ENCODE measurements at places on chromosomes 3 and 15.

- no peak for DNase-seq
These were observed 571.7 kb downstream of the GRM7 start for GRCh38 chr3:7432610-7433009.

- DNase-seq, result no peak
These were observed 17.4 kb upstream of the SLC25A36 start for GRCh38 chr3:140924097-140924873.

DNA sequence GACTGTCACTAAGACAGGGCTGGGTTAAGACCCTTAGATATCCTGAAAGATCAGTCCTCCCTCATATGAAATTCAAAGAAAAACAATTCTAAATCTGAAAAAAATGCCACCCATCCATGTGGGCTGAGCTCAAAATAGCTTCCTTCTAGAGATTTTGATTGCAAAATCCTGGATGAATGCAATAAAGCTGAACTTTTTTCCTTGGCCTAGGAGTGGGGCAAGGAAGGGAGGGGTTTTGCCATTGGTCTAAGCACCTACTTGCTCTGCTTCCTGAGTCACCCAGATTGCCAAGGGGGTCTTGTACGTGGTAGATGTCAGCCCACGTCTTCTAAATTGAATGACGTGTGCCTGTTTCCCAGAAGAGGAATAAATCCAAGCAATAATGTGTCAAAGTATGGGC, 15.3 kb upstream of the SMAD3 start:
- DNase-seq, result no peak

GRCh38 chr3:122257644-122258364, 67.2 kb upstream of the CSTA start:
- no peak for DNase-seq

GRCh38 chr3:8499181-8499611, 2.4 kb upstream of the LMCD1 start:
- no peak for DNase-seq

DNA sequence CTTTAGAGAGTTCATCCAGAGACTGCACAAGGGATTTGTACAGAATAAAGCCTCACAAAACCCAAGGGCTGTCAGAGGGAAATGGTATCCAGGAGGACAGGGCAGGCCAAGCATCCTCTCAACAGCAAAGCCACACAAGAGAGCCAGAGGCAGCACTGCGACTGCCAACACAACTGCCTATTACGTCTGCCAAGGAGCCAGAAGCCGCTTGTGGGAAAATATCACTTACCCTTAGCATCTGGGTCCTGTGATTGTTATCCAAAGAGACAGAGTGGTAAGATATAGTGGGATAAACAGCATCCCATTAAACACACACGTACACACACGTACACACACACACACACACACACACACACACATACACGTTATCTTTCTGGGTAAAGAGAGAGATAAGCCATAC, 618.3 kb upstream of the AGTR1 start:
- DNase-seq, result no peak

All from stimulated activated CD4-positive, alpha-beta T cell treated with anti-CD3 and anti-CD28 coated beads, Interleukin-15, amount 100 ng/mL, for 1 hour (primary cell).